ENCODE measurements at places on chromosomes 1 and 21. TPM values are rescaled to one million over a fixed set of nuclear protein-coding genes. Genes with fewer than 3 reads are reported as not detected.

DNA sequence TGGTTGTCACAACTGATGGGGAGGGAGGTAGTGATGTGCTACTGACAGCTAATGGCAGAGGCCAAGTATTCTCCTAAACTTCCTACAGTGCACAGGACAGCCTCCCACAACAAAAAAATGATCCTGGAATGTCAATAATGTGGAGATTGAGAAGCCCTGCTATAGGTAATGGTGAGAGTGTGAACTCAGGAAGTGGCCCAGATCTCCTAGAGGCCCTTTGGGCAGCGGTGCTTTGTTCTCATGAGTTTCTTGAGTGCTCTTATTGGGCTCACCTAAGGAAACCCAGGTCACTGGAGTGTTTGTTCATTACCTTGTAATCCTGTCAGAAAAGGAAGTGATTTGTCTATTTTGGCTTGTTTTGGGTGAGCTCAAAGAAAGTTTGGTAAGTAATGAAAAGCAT, 5.9 kb downstream of the OTUD3 start:
- H3K27me3 ChIP-seq: no peaks in the 10 kb centered on the region
- no peak overlapping the region for H3K27ac ChIP-seq
- peaks cover 23% of the 10 kb centered on the region for H3K36me3 ChIP-seq
- H3K4me3 ChIP-seq: no peak overlapping the region
- no peak for DNase-seq
- peaks cover 13% of the 10 kb centered on the region for H3K4me1 ChIP-seq

Gene PER3
- 16.1 TPM for total RNA-seq

DNA sequence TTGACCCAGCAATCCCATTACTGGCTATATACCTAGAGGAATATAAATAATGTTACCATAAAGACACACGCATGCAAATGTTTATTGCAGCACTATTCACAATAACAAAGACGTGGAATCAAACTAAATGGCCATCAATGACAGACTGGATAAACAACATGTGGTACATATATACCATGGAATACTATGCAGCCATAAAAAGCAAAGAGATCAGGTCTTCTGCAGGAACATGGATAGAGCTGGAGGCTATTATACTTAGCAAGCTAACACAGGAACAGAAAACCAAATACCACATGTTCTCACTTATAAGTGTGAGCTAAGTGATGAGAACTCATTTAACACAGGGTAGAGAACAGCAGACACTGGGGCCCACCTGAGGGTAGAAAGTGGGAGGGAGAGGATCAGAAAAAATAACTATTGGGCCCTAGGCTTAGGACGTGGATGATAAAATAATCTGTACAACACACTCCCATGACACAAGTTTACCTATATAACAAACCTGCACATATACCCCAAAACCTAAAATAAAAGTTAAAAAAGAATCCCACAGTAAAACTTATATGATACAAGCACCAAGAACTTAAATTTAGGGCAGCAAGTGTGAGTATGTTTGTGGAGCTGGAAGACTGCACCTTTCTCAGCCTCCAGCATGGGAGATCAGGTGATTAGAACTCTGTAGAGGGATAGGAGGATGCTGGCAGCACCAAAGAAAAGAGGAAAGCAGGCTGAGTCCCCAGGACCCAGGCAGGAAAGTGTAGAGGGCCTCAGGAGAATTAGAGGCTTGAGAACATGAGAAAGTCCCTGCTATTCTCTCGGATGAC, 320.8 kb upstream of the USP24 start:
- no peak for DNase-seq
- H3K27ac ChIP-seq: no peak overlapping the region
- H3K4me1 ChIP-seq: no peaks in the 10 kb centered on the region
- no peaks in the 10 kb centered on the region for H3K27me3 ChIP-seq
- H3K4me3 ChIP-seq: no peak overlapping the region

GRCh38 chr1:103441342-103441741, 84.2 kb upstream of the RNPC3 start:
- H3K4me3 ChIP-seq: no peak overlapping the region
- H3K27ac ChIP-seq: no peak overlapping the region
- DNase-seq: no peak

DNA sequence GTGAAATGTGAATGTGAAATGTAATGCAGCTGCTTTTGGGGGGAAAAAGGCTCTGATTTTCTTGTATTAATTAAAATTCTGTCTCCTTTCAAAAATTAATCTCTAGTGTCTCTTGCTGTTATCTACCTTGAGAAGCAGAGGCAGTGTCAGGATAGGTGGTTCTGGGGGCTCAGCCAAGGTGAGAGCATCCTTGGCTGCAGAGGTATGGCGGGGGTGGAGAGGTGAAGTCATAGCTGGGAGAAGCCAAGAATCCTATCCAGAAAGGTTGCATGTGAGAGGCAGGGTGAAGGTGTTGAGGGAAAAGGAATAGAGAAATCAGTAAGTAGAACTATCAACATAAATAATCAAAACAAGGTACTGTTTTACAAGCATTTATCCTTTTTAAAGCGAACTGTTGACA, 181.2 kb downstream of the CACNA1E start:
- no peak overlapping the region for H3K27ac ChIP-seq
- H3K4me3 ChIP-seq: no peak overlapping the region
- no peaks in the 10 kb centered on the region for H3K36me3 ChIP-seq

Gene URB2
- 10.7 TPM for total RNA-seq
